Head of caudate nucleus (tissue), 42 donors: ENCODE measurements at places on chromosomes 4 and X.

- DNase-seq = no peak
These were observed 59.6 kb downstream of the DCX start for GRCh38 chrX:111352424-111352823.

DNA sequence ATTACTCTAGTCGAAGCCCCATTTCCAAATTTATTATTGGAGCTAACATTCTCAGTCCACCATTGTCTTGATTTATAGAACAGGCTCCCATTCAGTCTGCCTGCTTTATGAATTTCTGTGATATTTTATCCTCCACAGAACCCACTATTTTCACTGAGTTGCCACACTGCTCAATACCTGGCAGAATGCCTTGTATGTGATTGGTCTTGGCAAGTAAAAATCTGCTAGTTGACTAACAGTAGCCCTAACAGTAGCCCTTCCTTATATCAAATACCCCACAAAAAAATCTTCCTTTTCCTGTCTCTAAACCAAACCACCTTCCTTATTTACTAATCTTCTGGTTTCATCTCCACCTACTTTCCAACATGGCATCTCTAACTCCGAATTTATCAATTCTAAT, 82.6 kb downstream of the CHM start:
- DNase-seq = no peak

- no peak for DNase-seq
These were observed 94.7 kb downstream of the SMIM20 start for GRCh38 chr4:26008737-26009136.

DNA sequence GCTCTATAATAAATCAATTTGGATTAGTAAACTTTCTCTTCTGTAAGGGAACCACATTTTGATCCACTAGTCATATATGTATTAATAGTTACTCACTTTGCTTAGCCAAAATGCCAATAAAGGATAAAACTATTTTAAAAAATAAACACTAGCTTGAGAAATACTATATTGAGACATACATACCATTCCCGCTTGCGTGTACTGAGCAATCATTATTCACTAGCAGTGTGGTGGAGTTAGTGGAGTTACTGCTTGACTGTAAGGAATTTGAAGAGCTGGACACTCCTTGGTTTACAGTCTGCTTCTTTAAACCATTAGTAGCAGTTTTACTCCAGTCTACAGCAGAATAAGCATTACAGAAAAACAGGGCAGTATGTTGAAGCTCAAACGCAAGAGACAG, 10.8 kb upstream of the PHKA2 start:
- DNase-seq = no peak

DNA sequence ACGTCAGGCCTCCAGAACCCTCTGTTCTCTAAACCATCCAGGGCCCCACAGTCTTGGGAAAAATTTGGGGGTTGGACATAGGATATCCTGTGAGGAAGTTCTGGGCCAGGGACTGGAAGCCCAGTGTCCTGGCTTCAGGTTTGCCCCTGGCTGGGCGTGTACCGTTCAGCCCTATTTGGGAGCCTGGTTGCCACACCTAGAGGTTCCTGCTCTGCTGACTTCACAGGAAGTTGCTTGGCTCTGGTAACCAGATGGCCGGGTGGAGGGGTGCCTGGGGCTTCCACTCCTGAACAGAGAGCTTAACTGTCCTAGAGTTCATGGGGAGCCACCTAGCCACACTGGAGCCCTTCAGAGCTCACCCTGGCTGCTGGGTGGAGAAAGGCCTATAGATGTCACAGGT, 1.1 kb downstream of the TAFAZZIN start:
- no peak for DNase-seq

DNA sequence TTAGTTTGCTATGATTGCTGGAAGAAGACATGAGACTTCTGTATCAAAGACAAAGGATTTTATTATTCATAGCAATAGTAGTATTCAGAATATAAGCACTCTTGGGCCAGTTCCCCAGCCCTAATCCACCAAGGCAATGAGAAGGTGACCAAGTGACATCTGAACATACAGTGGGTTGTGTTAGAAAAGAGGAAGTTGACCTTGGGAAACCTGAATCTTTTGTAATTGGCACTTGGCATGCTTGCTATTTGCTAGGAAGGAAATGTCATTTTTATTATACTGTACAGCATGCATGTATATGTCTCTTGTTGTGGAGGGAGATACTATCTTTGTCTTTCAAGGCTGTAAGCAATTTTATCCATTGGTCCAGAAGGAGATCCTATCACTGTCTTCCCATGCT, 216.1 kb upstream of the FAT1 start:
- DNase-seq = no peak

GRCh38 chr4:185774131-185774653, 37.8 kb downstream of the SORBS2 start:
- no peak for DNase-seq

- no peak for DNase-seq
These were observed 158.1 kb downstream of the ATP10D start for GRCh38 chr4:47642985-47643760.

DNA sequence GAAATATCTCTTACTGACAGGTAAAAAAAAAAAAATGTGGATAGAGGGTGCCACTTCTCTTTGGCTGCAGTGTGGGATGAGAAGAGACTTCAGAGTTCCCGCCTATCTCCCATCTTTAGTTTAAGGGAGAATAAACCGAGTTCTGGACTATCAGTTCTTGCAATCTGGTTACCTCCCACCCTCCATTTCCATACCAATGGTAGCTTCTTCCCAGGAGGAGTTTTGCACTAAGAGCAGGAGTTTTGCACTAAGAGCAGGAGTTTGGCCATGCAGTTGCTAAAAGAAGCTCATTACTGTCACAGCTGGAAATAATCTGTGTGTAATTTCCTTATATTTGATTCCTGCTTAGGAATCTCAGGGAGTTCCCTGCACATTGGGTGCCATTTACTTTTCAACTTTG, 10.8 kb upstream of the GUCY1B1 start:
- no peak for DNase-seq

GRCh38 chr4:13331827-13332226, 152.3 kb downstream of the RAB28 start:
- no peak for DNase-seq

- DNase-seq = no peak
These were observed 208.5 kb downstream of the MAD2L1 start for GRCh38 chr4:119858176-119858575.

DNA sequence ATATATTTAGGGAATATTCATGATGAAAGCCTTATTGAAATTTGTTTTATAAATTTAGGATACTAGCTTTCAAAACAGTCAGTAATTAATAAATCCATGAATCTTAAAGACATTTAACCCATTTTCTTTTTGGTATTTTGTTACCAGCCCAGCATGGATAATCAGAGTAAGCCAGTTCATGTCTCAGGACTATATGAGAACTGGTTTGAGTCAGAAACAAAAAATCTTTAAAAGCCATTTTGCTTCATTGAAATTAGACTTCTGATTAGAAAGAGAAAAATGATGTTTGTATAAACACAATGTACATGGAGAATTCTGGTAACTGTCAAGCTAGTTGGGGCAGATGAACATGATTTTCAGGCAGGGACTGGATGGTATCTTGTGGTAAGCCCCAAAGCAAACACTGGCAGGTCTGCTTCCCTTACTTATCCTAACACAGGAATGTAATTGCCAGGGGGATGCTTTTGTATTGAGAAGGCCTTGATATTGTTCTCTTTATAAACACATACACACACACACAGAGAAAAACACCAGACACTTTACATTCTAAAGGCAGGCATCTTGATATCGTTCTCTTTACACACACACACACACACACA, 9.4 kb downstream of the ARHGAP10 start:
- no peak for DNase-seq

DNA sequence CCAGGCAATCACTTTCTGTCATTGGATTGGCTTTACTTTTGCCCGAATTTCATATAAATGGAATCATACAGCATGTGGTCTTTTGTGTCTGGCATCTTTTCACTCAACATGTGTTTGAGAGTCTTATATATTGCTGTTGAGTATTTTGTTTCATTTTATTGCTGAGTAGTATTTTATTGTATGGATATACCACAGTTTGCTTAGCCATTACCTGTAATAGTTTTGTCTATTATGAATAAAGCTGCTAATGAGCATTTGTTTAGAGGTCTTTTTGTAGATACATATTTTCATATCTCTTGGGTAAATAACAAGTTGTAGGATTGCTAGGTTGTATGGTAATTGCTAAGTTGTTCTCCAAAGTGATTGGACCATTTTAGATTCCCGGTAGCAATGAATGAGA, 105.7 kb downstream of the WWC2 start:
- no peak for DNase-seq

- DNase-seq = no peak
These were observed 283.6 kb upstream of the PCDH10 start for GRCh38 chr4:132865458-132865857.

DNA sequence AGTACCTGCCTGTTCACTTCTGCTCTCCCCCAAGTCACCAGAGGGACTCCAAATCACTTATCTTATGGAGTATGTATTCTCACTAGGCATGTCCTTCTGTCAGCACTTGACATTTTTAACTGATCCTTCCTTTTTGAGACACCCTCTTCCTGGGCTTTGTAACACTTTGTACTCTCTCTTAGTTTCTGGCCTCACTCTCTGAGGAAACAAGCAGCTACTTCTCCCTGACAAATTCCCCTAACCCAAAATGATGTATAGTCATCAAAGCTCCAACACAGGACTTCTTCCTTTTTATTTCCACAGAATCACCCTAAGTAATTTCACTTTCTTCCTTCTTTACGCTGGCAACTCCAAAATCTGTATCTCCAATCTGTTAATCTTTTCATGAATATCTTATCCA, 101.8 kb downstream of the ARAP2 start:
- no peak for DNase-seq

GRCh38 chr4:39763714-39764572, 66.0 kb downstream of the UBE2K start:
- no peak for DNase-seq

GRCh38 chrX:96971812-96972211, 88.1 kb downstream of the RPA4 start:
- no peak for DNase-seq

- no peak for DNase-seq
These were observed 318.1 kb upstream of the CASK start for GRCh38 chrX:42241421-42241820.

DNA sequence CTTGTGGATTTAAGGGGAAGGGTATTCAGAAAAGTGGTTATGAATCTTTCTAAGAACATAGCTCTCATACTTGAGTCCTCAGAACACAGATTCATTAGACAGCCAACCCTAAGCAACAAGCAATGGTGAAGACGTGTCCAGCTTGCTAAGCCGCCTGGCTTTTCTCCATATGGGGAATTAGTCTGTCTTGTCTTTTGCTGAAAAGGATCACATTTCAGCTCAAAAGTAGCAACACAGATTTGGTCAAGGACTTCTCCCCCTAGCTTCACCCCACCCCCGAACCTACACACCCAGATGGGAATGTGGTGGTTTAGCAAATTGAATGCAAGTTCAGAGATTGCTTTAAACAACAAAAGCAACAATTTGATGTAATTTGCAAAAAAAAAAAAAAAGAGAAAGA, 103.3 kb upstream of the RASGEF1B start:
- DNase-seq = no peak

GRCh38 chr4:138706201-138706600, 309.4 kb upstream of the NOCT start:
- no peak for DNase-seq

- no peak for DNase-seq
These were observed 101.2 kb downstream of the ARHGAP6 start for GRCh38 chrX:11564546-11564945.

DNA sequence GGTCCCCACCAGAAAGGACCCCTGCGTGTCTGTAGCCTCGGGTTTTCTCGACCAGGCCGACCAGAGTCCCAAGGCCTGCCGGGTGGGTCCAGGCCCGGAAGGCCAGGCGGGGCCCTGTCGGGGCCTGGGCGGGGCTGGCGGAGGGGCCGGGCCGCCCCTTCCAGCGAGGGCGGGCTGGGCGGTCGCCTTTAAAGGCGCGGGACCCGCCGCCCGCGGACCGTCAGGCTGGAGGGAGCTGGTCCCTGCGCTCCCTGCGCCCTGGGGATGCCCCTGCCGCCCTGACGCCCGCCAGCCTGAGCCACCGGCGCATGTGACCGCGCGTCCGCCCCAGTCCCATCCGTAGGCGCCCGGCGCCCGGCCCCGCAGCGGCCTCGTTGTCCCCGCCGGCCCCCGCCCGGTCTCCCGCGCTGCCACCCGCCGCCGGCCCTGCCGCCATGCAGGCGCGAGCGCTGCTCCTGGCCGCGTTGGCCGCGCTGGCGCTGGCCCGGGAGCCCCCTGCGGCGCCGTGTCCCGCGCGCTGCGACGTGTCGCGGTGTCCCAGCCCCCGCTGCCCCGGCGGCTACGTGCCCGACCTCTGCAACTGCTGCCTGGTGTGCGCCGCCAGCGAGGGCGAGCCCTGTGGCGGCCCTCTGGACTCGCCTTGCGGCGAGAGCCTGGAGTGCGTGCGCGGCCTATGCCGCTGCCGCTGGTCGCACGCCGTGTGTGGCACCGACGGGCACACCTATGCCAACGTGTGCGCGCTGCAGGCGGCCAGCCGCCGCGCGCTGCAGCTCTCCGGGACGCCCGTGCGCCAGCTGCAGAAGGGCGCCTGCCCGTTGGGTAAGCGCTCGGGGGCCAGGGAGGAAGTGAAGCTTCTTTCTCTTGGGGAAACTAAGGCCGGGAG, at the start of gene HTRA3:
Gene HTRA3 (plus strand): TSS at position 220 of the 883 bp plus-strand sequence. CDS start 215 bp downstream, at position 435.
- no peak for DNase-seq

GRCh38 chr4:6676722-6677558, 16.7 kb upstream of the S100P start:
- DNase-seq = no peak

- peak; percentile 50 for DNase-seq
These were observed 217.9 kb downstream of the CENPC start for GRCh38 chr4:67327245-67328017.

DNA sequence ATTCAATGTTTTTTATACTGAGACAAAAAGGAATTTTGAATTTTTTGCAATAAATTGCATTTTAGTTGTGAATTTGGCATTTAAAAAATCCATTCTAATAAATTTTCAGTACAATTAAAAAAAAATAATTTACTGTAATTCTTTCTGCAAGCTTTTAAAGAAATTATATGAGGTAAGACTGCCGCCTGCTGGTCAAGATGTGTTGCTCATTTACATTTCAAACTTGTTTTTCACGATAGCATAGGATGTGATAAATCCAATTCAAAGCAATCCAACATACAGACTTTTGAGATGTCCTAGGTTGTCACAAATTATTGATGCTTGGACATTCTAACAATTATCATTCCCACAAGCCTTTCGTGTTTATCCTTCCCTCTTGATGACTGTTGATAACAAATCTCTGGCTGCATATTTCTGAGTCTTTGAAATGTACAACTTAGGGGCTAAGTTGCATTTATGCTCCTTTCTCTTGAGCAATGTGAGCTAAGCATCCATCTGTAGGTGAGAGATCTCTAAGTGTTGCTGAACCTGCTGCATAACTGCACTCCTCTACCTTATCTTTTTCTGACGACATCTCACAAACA, 21.7 kb upstream of the MFAP3L start:
- peak; percentile 82 for DNase-seq

- no peak for DNase-seq
These were observed 344.8 kb downstream of the ANK2 start for GRCh38 chr4:113394108-113394729.

DNA sequence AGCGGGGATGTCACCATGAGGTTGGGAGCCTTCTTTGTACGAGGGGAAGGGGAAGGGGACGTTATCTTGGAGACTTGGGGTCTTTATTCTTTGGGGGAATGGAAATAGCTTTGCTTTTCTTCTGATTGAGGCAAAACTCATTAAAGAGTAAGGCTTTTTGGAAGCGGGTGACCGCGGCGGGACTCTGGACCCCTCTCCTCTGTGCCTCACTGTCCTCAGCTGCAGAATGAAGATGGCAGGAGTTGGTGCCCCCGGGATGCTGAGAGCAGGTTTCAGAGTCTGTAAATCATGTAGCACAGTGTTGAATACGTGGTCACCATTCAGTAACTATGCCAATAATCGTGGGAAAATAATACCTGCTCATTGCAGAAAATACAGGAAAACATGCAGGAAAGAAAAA, 32.1 kb downstream of the HTT-AS start:
- no peak for DNase-seq
